ENCODE measurements at places on chromosomes 5 and 9.

DNA sequence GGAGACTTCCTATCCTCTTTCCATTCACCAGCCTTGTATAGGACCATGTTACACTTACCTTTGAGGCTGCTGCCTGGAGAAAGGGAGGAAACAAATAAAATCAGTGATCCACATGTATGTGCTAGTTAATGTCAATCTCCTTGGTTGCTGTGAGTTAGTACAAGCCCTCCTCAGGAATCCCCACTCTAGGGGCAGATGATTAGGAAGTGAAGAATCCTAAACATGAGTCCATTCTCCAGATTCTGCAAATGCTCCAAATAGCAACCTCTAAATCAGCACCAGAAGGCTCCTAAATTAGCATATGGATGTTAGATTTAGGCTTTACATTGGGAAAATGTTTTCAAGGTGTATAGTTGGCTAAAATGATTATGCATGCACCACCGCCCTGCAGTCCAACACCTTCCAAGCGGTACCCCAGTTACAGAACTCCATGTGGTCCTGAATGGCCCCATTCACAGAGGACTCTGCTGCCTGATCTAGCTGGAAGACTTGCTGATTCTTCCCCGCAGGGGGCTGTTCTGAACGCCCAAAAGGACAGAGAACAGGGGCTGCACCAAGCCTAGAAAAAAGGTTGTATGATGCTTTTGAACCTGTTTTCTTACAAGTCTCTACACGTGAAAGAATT lies 123.2 kb downstream of the TLE1 start:
- DNase-seq, result no peak

- DNase-seq, result no peak
Measured at GRCh38 chr5:165370794-165371193, 1865.4 kb downstream of the MAT2B start.

GRCh38 chr9:121952611-121953010 lies 140.5 kb downstream of the TTLL11 start:
- no peak for DNase-seq

DNA sequence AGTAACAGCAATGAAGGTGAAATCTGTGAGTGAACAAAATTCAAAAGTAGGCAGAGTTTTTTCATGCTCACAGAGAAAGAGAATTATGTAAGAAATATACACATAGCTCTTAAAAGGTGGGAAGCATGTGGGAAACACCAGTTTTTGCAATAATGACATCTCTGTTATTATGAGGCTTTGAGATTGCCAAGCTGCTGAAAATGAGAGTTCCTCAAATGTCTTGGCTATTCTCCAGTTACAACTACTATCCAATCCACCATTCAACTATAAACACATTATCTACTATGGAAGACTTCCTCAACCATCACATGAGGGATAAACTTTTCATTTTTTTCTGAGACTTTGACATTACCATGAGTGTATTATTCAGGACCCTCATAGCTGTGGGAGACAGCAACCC lies 420.8 kb upstream of the ACTBL2 start:
- DNase-seq, result no peak

DNA sequence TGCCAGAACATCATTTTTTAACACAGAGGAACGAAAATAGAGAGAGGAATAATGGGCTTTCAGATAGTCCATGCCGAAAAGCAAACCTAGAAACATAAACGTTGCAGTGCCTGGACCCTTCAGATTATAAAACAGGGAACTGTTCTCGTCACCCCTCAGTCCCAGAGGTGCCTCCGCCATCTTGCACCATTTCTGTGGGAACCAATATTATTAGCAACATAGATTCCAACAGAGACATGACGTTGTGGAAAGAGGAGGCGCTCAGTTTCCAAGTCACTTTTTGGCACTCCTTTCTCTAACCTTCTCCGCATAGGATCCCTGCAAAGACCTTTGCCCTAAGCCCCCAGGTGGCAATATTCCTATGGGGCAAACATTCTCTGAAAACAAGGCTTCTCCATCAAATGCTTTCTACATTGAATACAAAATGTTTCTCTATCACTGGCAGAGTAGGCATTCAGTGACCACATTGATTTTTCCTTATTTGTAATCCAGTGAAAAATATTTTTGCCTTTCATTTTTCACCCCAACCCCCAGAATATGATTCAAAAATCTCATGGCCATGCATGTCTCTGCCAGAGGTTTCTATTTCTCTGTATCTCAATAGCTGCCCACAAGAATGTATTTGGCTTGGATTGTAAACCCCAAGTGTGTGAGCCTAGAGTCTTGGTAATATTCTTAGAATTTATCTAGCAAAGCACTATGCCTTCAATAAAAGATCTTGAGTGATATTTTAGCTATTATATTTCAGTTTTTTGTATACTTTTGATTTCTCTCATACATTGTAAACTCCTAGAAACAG lies 500.8 kb upstream of the WWC1 start:
- no peak for DNase-seq

- DNase-seq, result no peak
Measured at GRCh38 chr9:113617550-113617949, 154.0 kb downstream of the RGS3 start.
